ENCODE measurements at places on chromosomes 6 and 20.

DNA sequence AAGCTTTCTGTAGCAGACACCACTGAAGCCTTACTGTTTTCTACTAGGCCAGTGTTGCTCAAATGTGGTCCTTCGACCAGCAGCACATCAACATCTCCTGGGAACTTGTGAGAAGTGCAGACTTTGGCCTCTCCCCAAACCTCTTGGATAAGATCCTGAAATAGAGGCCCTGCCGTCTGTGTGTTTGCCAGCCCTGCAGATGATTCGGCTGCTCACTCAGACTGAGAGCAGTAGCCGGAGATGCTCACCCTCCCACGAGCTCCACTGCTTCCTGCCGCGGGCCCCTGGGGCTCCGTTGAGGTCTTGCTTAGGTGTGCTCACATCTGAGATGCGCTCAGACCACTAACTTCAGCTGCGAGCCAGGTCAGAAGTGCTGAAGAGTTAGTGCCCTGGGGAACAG lies 129.5 kb upstream of the SSTR4 start:
- peak; percentile 62 for DNase-seq

GRCh38 chr6:46914279-46914810 lies 7.4 kb downstream of the ADGRF5 start:
- DNase-seq: no peak

DNA sequence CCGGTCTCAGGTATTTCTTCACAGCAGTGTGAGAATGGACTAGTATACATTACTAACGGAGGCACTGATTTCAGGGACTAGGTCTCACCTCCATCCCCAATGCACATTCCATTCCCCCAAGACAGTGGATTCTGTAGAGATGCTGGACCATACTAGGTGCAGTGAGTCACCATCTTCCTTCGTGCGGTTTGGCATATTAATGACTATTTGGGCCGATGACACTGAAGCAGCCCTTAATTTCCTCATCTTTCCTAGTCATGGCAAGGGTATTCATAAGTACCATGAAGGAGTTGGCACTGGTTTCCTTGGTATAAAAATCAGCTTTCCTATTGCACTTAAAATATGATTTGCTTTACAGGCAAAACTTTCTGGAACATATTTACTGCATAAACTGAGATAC lies 121.4 kb upstream of the TRAF3IP2 start:
- DNase-seq: no peak

DNA sequence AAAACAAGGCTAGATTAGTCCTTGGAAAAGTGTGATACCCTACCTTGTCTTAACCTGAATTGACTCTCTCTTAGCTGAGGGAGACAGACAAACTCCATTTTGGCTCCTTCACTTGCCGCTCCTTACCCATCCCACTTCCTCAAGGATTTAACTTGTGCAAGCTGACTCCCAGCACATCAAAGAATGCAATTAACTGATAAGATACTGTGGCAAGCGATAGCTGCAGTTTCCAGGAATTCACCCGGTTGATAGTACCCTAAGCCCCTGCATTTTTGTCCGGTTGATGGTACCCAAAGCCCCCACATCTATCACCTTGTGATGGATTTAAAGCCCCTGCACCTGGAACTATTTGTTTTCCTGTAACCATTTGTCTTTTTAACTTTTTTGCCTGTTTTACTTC lies 1.9 kb upstream of the SERINC3 start:
- no peak for DNase-seq

GRCh38 chr20:45782890-45783289 lies 8.8 kb downstream of the WFDC3 start:
- no peak for DNase-seq

GRCh38 chr6:24875534-24875901 lies 60.2 kb downstream of the RIPOR2 start:
- DNase-seq: no peak

DNA sequence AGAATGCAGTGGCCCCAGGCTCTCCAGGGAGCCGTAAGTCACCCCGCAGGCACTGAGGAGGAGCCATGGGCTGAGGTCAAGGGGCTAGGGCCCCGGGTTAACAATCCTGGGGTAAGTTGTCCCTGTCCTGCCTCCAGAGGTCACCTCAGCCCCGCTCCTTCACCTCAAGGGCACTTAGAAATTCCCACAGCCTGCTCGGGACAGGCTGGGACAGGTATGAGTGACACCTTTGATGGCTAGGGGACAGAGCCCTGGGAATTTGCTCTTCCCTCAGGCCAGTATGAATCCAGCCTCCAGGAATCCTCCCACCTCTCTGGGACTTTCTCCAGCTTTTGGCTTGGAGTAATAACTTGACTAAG lies 3.5 kb upstream of the GRM4 start:
- DNase-seq: peak; percentile 27

DNA sequence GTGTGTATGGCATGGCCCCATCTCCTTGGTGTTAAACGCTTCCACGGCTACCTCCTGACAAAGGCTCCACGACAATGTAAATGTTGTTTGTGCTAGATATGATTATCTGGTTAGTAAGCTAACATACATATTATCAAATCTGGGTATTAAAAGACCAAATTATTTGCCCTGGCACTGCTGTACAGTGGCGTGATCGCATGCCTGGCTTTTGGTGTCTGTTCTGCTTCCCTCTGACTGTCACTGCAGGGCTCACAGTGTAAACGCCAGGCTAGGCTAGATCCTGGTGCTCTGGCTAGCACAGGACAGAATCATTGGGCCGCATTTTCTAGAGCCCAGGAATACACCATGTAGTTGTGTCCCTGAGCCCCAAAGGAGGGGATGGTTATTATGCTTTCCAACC lies 38.7 kb downstream of the CD164 start:
- no peak for DNase-seq

- DNase-seq: no peak
Observed at GRCh38 chr6:167731216-167731615, 95.5 kb upstream of the AFDN start.

- no peak for DNase-seq
Observed at GRCh38 chr6:150549007-150549406, 50.7 kb upstream of the PLEKHG1 start.

DNA sequence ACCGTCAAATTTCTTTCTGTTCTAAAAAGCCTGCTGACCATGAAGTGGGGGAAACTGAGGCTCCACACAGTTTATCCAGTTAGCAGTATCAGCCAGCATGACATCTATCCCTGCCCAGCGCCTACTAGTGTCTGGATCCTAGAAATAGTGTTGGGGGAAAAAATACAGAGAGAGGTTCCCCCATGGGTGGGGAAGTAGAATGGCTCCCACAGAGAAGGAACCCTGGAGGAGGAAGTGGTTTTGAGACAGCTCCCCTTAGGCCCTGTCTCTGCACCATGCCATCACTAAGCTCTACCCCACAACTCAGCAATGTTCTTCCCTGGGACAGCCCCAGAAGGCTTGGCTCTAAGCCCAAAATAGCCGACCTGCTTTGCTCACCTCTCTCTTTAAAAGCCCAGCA lies 153.4 kb downstream of the MBOAT1 start:
- no peak for DNase-seq

- DNase-seq: no peak
Observed at GRCh38 chr6:24686946-24687345, 20.1 kb downstream of the ACOT13 start.

GRCh38 chr6:37845930-37846329 lies 26.4 kb downstream of the ZFAND3 start:
- DNase-seq: no peak
